ENCODE measurements at places on chromosomes 5 and 9. TPM values are rescaled to one million over a fixed set of nuclear protein-coding genes. Genes with fewer than 3 reads are reported as not detected.

GRCh38 chr5:37921452-37921851, 81.6 kb upstream of the GDNF start:
- no peak overlapping the region for H3K27ac ChIP-seq
- no peak overlapping the region for H3K4me3 ChIP-seq
- DNase-seq, result no peak
- no peaks in the 10 kb centered on the region for H3K36me3 ChIP-seq

The RGS7BP gene
- not detected for polyA plus RNA-seq

DNA sequence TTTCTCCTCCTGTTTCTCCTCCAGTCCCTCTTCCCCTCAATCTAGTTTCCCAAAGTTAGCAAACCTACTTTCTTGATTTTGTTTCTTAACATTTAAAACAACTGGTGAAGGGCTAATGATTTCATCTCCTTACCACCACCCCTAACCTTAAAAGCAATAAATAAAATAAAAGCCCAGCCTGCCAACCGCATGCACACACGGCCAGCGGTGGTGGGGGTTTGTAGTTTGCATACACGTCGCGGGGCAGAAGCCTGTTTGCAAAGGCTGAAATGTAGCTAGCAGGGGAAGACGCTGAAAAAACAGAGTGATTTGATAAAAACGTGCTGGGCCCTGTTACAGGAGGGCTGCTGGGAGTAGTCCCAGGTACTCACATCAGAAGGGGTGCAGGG, 1.9 kb upstream of the DMRT2 start:
- H3K27me3 ChIP-seq, result peaks cover 67% of the 10 kb centered on the region
- H3K36me3 ChIP-seq, result no peaks in the 10 kb centered on the region
- no peak overlapping the region for H3K27ac ChIP-seq
- peak overlapping the region; percentile 64 for H3K4me3 ChIP-seq
- DNase-seq, result no peak

- no peak overlapping the region for H3K27ac ChIP-seq
- no peak for DNase-seq
- H3K36me3 ChIP-seq, result no peaks in the 10 kb centered on the region
These were observed 134.6 kb downstream of the RAB3C start for GRCh38 chr5:58717303-58718007.

DNA sequence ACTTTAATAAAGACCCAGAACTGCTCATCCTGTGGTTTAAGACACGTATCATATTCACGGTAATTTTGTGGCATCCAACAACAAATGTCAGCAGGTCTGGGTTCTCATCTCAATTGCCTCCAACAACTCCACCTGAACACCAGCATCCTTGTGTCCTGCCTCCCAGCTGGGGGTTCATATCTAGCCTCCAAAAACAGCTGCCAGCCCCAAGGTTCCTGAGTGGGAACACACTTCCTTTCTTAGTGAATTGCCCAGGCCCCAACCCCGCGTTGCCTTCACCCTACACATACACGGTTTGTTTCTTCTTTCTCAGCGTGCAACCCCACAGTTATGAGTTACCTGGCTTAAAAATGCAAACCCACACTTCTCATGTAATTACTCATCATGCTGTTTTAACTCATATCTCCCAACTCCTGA, 77.9 kb downstream of the SEMA4D start:
- no peaks in the 10 kb centered on the region for H3K27me3 ChIP-seq
- H3K4me3 ChIP-seq, result no peak overlapping the region

- no peaks in the 10 kb centered on the region for H3K27me3 ChIP-seq
- peaks cover 30% of the 10 kb centered on the region for H3K36me3 ChIP-seq
- no peak for DNase-seq
- H3K4me1 ChIP-seq, result no peaks in the 10 kb centered on the region
- H3K4me3 ChIP-seq, result no peak overlapping the region
- H3K27ac ChIP-seq, result no peak overlapping the region
These were observed 18.6 kb downstream of the SLC23A1 start for GRCh38 chr5:139364466-139364865.

DNA sequence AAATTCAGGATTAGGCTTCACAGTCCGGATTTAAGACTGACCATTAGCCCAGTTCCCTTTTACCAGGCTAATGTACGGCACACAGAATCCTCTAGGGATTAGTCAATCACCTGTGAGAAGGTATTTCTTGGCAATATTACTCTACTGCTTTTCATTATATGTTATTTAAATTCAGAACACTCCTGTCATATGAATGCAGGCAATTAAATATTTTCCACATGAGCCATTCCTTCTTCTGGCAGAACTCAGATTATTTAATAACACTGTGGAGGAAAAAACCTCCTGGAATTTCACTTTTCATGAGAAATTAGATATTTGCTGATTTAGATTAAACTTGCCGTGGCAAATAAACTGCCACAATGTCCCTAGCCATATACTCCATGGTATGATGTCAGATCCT, 1357.5 kb upstream of the C9orf72 start:
- no peak for DNase-seq
- H3K27ac ChIP-seq, result no peak overlapping the region
- no peaks in the 10 kb centered on the region for H3K4me1 ChIP-seq
- no peaks in the 10 kb centered on the region for H3K36me3 ChIP-seq
- H3K4me3 ChIP-seq, result no peak overlapping the region

The TUSC1 gene
- polyA plus RNA-seq, result not detected

The ORM2 gene
- polyA plus RNA-seq, result not detected

- H3K36me3 ChIP-seq, result no peaks in the 10 kb centered on the region
- peaks cover 46% of the 10 kb centered on the region for H3K4me1 ChIP-seq
- H3K27ac ChIP-seq, result peak overlapping the region; percentile 85
- H3K27me3 ChIP-seq, result no peaks in the 10 kb centered on the region
- DNase-seq, result no peak
These were observed 415 bp downstream of the XRCC4 start for GRCh38 chr5:83077662-83078261.

- DNase-seq, result no peak
- no peaks in the 10 kb centered on the region for H3K27me3 ChIP-seq
- H3K4me1 ChIP-seq, result no peaks in the 10 kb centered on the region
These were observed 23.4 kb upstream of the CORO2A start for GRCh38 chr9:98215821-98216220.

DNA sequence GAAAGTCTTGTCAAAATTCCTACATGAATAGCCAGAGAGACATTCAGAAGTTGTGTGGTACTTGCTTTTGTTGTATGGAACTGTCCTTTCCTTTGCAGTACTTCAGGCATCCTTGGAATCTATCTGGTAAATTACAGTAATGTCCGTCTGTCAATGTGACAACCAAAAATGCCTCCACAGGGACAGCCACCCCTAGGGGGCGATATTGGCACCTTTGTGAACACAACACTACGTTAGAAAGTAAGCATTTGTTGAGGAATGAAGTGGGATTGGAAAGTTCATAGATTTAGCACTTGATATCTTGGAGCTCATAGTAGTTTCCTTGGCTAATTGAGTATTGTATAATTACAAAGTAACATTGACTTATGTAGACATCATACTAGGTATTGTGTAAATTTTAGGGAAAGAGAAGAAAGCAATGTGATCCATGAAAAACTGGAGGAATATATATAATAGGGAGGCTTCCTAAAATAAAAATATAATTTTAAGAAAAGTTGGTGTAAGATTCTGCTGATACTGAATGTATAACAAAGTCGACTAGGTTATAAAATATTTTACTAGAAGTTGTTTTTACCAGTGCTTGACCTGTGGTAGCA, 32.7 kb downstream of the TMEFF1 start:
- no peaks in the 10 kb centered on the region for H3K36me3 ChIP-seq
- H3K4me3 ChIP-seq, result no peak overlapping the region
- DNase-seq, result peak; percentile 36

- H3K27ac ChIP-seq, result no peak overlapping the region
- no peak overlapping the region for H3K4me3 ChIP-seq
- no peaks in the 10 kb centered on the region for H3K36me3 ChIP-seq
- peaks cover 9% of the 10 kb centered on the region for H3K4me1 ChIP-seq
- no peaks in the 10 kb centered on the region for H3K27me3 ChIP-seq
These were observed 27.1 kb downstream of the GSN start for GRCh38 chr9:121294866-121295661.

- no peaks in the 10 kb centered on the region for H3K27me3 ChIP-seq
- no peak overlapping the region for H3K4me3 ChIP-seq
- DNase-seq, result no peak
- H3K36me3 ChIP-seq, result no peaks in the 10 kb centered on the region
These were observed 160.7 kb upstream of the PITX1 start for GRCh38 chr5:135194573-135195269.

DNA sequence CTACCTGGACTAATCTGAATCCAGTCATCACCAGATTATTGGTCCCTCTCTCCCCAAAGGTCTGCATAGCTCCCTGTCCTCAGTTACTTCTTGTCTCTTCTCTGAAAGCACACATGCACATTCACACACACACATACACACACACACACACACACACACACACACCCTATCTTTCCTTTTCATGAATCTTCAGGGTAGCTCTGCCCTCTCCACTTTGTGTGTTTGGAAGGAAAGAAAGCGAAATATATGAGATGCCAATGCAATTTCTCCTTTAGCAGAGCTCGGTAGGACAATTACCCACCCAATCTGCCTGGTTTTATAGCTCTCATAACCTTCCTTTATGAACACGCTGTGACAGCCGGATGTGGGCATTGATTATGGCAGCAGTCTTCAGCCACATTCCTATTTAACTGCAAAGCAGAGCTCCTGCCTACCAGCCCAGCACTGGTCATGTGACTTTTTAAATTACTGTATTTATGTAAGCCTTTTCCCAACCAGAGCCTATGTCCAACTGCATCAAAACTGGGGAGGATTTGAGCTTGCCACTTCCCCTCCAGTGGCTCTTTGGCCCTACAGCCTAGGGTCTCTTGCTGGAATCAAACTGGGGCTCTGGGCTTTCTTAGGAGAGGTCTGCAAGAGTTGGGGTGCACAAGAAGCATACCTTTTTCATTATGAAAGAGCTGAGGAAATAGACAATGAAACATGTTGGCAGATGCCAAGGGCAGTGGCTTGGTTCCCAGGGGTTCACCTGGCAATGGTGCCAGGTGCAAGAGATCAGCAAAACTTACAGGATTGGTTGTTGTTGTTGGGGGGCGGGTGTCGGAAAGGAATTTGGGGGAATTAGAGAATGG, 20.8 kb upstream of the MATR3 start:
- no peaks in the 10 kb centered on the region for H3K27me3 ChIP-seq
- H3K36me3 ChIP-seq, result no peaks in the 10 kb centered on the region
- H3K27ac ChIP-seq, result peak overlapping the region; percentile 58
- no peak overlapping the region for H3K4me3 ChIP-seq
- DNase-seq, result peak; percentile 52
- peaks cover 46% of the 10 kb centered on the region for H3K4me1 ChIP-seq

The HEMGN gene
- 4.0 TPM for polyA plus RNA-seq

- no peaks in the 10 kb centered on the region for H3K27me3 ChIP-seq
- no peak overlapping the region for H3K27ac ChIP-seq
- peak overlapping the region; percentile 36 for H3K4me3 ChIP-seq
- DNase-seq, result peak; percentile 52
These were observed 129.7 kb downstream of the CEMIP2 start for GRCh38 chr9:71638627-71639026.

DNA sequence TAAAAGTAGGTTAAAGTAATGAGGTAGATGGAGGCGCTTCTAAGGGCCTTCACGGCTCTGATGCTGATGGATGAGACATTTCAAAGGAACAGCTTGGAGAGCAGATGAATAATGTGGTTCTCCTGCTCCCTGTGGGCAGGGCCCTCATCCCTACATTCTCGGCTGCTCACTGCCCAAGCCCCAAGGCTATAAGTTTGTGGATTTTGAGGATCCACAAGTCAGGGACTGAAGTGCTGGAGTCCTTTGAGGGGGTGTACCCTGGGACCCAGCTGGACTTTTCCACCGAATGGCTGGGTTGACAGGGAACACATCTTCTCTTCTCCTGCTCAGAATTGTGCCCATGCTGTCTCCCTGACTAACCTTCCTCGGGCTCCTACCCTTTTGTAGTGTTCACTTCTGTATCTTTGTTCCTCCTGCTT, 21.4 kb upstream of the CXCL14 start:
- H3K4me1 ChIP-seq, result no peaks in the 10 kb centered on the region
- no peaks in the 10 kb centered on the region for H3K36me3 ChIP-seq
- no peaks in the 10 kb centered on the region for H3K27me3 ChIP-seq
- no peak overlapping the region for H3K4me3 ChIP-seq
- no peak for DNase-seq

- H3K4me3 ChIP-seq, result no peak overlapping the region
- H3K36me3 ChIP-seq, result no peaks in the 10 kb centered on the region
- no peak overlapping the region for H3K27ac ChIP-seq
- no peak for DNase-seq
- H3K4me1 ChIP-seq, result no peaks in the 10 kb centered on the region
These were observed 412.1 kb upstream of the ADAMTSL1 start for GRCh38 chr9:18061856-18062255.

- peaks cover 32% of the 10 kb centered on the region for H3K4me1 ChIP-seq
- H3K27ac ChIP-seq, result no peak overlapping the region
- no peak overlapping the region for H3K4me3 ChIP-seq
- no peak for DNase-seq
- peaks cover 64% of the 10 kb centered on the region for H3K27me3 ChIP-seq
- H3K36me3 ChIP-seq, result no peaks in the 10 kb centered on the region
These were observed 3.3 kb upstream of the SLC2A8 start for GRCh38 chr9:127393645-127394044.

DNA sequence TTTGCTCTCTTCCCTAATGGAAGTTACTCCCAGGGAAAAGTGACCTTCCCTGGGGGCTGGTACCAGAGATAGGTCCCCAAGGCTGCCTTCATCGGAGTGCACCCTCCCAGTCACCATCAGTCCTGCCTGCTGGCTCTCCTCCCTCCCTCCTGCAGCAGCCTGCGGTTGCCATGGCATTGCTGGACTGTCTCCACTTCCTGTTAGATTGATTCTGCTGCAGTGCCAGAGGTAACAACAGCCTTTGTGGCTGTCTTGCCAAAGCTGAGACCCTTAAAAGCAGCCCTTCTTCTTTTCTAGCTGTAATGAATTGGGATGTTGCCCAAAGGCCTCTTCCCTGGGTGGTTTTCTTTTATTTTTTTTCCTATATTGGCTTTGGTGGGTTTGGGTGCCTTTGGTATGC, 78.1 kb upstream of the PRLR start:
- H3K27me3 ChIP-seq, result no peaks in the 10 kb centered on the region
- DNase-seq, result no peak
- H3K27ac ChIP-seq, result no peak overlapping the region
- no peak overlapping the region for H3K4me3 ChIP-seq

DNA sequence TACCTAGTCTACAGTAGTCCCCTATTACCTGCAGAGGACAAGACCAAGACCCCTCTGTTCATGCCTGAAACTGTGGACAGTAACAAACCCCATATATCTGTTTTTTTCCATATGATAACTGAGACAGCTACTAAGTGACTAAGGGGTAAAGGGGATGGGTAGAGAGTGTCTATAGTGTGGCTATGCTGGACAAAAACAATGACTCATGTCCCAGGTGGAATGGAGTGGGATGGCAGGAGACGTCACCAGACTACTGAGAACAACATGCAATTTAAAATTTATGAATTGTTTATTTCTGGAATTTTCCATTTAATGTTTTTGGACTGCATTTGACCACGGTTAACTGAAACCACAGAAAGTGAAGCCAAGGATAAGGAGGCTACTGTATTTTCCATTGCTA, 171.8 kb downstream of the AGTPBP1 start:
- no peaks in the 10 kb centered on the region for H3K4me1 ChIP-seq
- no peak overlapping the region for H3K27ac ChIP-seq
- no peaks in the 10 kb centered on the region for H3K27me3 ChIP-seq
- no peak overlapping the region for H3K4me3 ChIP-seq

- H3K27ac ChIP-seq, result no peak overlapping the region
- DNase-seq, result no peak
- H3K27me3 ChIP-seq, result no peaks in the 10 kb centered on the region
- no peaks in the 10 kb centered on the region for H3K4me1 ChIP-seq
- H3K36me3 ChIP-seq, result peaks cover 24% of the 10 kb centered on the region
These were observed 119.9 kb downstream of the DOCK2 start for GRCh38 chr5:169757016-169757415.

Data from CD4-positive, alpha-beta memory T cell (primary cell).